ENCODE measurements at places on chromosomes 4 and X. TPM values are rescaled to one million over a fixed set of nuclear protein-coding genes. Genes with fewer than 3 reads are reported as not detected.

The GSX2 gene
- total RNA-seq = not detected

The MOB1B gene
- total RNA-seq = 20.8 TPM

The MAGEA12 gene
- total RNA-seq = not detected

The ANXA3 gene
- 19.2 TPM for total RNA-seq

The SLC26A1 gene
- 0.30 TPM for total RNA-seq

GRCh38 chrX:75596178-75596577 lies 73.3 kb upstream of the ZDHHC15 start:
- no peak for DNase-seq

DNA sequence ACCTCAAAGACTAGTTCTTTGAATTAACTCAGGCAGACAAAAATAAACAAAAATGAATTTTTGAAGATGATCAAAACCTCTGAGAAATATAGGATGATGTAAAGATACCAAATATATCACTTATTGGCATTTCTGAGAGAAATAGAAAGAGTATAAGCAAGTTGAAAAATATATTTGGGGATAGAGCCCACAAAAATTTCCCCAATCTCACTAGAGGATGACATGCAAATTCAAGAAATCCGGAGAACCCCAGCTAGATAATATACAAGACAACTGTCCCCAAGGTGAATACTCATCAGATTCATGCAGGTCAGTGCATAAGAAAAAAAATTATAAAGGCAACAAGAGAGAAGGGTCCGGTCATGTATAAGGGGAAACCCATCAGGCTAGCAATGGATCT lies 129.1 kb downstream of the CXXC4 start:
- no peak for DNase-seq

DNA sequence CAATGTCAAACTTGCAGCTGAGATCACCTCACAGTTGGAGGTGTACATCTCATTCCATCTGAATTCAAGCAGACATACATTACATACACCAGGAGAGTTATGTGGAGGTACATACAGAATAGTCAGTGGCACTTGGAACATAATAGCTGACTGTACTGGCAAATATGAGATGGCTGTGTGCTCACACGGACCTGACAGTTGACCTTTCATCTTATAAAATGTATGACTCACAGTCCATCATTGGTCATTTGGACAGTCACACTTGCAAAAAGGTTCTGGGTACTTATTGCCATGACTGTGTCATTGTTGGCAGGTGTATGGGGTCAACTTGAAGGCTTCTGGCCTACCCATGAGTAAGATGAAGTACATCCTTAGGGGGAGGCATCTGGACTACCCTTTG lies 88.6 kb upstream of the WDR1 start:
- DNase-seq = no peak

GRCh38 chrX:7996414-7996813 lies 69.2 kb upstream of the PNPLA4 start:
- DNase-seq = no peak

GRCh38 chr4:115334736-115335411 lies 221.5 kb upstream of the NDST4 start:
- no peak for DNase-seq

DNA sequence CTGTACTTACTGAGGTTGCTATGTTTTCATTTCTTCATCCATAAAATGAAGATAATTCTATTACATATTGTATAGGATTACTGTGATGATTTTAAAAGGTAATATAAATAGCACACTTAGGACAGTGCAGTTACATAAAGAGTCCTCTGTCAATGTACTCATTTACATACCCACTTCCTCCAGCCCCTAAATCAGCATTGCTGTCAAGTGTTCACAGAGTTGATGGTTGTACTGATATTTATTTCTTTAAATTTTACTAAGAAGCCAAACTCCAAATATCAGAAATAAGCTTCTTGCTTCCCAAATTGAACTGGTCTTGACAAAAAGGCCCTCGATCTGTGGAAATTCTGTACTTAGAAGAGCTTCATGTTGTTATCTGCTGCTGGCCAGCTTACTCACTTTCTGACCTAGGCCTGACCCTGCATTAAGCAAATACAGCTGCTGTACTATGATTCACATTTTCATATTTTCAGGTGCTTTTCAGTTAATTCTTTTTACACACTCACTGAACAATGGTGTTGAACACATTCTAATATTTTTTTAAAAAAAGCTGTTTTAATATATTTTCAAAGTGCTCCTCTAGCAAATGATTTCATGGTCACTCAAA lies 259.6 kb downstream of the UNC5C start:
- no peak for DNase-seq

DNA sequence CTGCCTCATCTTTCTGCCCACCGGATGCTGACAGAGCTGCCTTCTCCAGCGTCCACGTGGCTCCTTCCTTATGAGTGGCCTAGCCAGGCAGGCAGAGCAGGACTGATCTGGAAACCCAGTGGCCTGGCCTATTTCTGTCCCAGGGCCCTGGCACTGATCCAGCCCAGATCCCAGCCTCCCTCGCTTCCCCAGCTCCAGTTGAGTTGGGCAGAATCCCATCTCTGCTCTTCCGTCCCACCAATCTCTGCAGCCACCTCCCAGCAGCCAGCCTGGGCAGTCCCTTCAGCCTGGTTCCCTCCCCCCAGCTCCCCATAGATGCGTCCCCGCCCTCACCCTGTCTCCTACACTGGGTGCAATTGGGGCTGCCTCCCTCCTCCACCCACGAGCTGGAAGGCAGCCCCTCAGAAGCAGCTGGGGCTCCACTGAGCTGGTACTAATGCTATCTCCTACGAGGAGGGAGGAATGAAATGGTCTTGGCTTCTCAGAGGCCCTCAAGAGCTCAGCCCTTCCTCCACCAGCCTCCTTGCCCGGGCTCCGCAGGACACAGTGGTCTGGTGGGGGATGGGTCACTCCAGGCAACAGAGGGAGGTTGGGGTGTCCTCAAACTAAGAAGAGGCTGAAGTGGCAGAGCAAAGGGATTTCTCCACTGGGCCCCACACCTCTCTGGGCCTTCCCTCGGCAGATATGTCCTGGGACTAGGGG lies 94.2 kb downstream of the PJA1 start:
- DNase-seq = peak; percentile 55

GRCh38 chr4:76518241-76518640 lies 83.2 kb downstream of the SHROOM3 start:
- DNase-seq = no peak

DNA sequence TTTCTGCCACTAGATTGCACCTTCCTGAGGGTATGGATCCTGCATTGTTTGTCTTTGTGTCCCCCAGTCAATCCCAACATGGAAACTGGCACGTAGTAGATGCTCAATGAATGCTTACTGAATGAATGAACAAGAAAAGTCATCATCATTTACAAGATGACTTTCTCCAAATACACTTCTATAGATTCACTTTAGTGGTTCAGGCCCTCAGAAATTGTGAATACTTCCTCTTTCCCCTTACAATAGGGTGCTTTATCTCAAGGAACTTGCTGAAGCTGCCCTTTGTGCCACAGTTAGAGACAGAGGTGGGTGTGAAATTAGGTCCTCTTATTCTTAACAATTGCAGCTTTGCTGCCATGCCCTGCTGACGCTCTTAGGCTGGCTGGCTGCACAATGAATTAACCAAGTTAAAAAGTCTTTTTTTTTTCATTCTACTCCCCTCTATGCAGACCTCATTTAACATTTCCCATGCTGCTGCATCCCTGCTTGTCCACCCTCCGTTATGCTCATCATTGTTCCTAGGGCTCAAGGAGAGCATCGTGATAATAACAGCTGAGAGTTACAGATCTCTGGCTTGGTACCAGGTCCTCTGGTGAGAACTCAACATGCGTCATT lies 108.0 kb upstream of the ZNF518B start:
- DNase-seq = no peak
